ENCODE measurements at places on chromosomes 3 and 15.

- DNase-seq = peak; percentile 31
These were observed 93.2 kb downstream of the DGKG start for GRCh38 chr3:186268616-186269448.

DNA sequence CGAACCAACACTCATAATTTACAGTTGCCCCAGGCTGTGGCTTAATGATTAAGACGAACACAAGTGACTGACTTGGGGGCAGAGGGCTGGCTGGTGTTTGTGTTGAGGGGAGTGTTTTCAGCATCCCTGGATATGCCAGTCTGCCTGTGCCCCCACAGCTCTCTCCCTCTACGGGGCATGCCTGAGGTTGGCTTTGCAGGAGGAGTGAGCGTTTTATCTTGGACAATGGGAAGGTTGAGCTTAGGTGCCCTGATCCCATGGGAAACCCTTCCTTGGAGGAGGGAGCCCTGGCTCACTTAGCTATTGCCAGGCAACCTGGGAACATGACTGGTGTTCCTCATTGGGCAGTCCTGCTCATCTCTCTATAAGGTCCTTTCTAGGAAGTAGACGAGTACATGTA, 17.6 kb downstream of the FAM107A start:
- DNase-seq = no peak

- peak; percentile 72 for DNase-seq
These were observed 154.4 kb upstream of the SGO1 start for GRCh38 chr3:20340324-20340928.

- DNase-seq = no peak
These were observed 18.2 kb downstream of the PTPN23 start for GRCh38 chr3:47399016-47399415.

DNA sequence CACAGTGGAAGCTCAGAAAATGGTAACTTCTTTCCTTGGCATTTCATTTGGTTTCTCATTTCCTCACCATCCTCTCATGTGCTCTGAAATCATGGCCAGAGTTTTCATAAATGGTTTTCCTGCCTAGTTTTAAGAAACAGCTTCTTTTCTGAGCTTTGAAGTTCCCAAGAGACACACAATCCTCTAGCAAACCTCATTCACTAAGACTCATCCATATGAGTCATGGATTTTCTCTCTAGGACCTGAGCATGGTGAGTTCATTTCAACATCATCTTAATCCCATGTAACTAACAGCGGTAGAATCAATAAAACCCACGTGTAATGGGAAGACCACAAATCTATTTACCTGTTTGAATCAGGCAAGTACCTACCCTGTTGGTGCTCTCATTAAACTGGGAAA, 274.5 kb upstream of the LRTM1 start:
- peak; percentile 93 for DNase-seq

DNA sequence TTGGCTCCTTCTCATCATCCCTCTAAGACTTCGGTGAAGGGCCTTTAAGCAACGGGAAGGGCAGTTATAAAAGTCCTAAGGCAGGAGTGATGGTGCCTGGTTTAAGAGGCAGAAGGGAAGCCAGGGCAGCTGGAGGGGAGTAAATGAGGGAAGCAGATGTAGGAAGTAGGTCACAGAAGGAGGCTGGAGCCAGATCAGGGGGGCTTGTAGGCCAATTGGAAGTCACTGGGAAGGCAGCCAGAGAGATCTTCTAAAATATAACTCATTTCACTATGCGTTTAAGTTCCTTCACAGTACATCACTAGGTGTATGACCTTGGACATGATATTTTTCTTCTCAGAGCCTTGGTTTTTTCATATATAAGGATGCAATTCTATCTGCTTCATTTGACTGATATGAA, 94.7 kb downstream of the MYH15 start:
- DNase-seq = no peak

- peak; percentile 54 for DNase-seq
These were observed 689.9 kb downstream of the TUSC7 start for GRCh38 chr3:117399311-117400078.

DNA sequence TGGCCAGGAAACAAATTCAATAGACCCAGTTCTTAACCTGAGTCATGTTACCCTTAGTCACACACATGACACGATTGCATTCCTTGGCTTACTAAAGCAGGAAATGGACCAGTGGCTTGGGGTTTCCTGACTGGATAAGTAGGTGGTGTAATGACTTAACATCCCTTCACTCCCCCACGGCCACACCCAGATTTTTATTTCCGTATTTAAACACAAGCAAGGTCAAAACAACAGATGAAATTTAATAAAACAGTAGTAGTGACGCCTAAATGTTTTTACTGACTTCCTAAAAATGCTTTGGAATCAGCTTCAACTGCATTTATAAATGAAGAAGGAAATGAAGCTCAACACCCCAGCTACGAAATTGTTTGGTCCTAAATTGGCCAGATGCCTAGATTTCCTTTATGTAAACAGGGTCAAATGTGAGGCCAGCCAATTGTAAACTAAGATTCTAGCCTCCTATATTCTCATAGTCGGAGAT, 324.3 kb downstream of the CHST2 start:
- peak; percentile 94 for DNase-seq

DNA sequence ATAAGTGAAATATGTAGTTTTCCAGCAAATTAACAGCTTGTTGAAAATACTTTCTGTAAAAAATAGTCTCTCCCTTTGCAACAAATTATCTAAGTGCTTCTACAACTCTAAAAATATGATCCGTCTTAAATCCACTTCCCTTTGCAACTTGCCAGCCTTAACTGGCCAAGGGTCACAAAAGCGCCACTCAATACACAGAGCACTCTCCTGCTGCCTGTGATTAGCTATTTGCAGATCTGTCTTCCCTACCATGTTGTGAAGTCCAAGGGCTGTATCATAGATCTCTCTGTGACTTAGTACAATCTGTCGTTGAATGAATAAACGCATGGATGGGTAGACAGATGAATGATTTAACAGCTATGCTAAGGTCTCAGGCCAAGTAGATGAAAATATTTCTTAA, 76.2 kb downstream of the ITGB5 start:
- DNase-seq = no peak

GRCh38 chr3:21792176-21792575, 41.2 kb upstream of the ZNF385D start:
- DNase-seq = no peak

DNA sequence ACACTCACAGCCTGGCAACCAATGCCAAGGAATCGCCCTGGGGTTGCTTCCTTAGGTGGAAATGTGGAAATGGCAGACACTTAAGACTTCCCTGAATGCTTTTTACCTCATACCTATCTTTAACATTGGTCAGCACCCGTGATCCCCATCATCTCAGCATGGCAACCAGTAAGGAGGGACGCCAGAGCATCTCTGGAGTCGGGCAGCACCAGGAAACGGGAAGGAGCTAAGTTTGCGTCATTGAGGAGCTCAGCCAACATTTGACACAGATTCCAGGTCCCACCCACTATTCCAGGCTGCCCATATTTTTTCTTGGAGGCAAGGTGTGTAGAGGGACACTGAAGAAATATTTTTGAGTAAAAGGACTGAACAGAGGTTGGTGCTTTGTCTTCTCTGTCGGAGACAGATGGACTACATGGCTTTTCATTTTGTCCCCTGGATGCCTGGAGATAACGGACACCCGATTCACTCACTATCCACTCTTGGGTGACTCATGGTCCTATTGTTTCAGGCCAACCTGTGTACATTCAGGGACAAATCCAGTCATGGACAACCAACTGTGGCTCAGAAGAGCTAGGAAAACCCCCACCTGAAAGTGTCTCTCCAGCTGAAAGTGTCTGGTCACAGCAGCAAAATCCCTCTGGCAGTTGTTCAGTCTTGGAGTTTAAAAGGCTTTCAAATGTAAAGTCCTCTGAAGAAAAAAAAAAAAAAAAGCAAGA, 70.4 kb upstream of the OXTR start:
- no peak for DNase-seq

DNA sequence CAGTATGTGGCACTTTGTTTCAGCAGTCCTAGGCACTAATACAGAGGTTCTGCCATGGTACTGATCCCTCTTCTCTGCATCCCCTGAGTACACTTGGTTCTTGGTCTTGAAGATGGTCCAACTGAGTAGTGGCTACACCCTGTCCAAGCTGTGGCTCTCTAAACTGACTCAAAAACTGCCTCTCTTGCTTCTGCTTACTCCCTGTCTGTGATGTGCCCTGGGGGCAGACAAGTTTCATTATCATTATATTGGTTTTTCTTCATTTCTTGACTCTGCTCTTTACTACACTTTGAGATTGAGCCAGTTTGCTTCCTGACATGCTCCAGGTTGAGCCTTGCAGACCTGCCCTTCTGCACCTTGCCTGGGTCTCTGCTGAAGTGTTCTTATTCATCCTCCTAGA, 18.9 kb upstream of the ST3GAL6 start:
- no peak for DNase-seq

DNA sequence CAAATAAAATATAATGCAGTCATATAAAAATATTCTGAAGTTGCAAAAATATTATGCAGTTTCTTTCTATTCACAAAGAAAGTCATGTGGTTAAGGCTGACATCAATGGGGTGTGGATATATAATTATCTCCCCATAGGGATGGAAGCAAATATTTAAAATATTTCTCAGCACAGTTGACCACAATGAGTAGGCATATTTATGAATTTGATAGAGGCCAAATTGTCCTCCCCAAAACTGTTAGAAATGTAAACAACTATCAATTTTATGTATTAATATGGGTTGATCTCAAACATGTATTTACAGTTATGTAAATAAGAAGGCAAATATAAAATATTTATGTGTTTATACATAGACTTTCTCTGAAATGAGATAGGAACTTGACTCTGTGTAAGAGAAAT, 246.0 kb upstream of the CBLB start:
- DNase-seq = peak; percentile 71

GRCh38 chr15:53693729-53694475, 65.6 kb downstream of the WDR72 start:
- no peak for DNase-seq

DNA sequence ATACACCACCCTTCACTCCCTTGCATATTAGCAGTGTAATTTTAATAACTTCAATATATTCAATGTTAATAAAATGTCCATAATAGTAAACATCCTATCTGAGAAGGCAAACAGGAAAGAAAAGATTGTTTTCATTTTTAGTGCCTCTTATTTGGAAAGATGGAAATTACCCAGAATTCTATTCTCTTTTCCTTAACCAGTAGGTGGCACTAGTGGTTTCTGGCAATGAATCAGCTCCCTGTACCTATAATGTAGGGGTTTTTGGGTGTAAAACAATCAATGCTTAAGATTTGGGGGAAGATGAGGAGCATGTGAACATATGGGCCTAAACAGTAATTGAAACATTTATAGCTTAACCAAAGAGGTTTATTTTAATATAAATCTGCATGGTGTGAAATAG, 5.7 kb upstream of the SEMA6D start:
- peak; percentile 28 for DNase-seq

DNA sequence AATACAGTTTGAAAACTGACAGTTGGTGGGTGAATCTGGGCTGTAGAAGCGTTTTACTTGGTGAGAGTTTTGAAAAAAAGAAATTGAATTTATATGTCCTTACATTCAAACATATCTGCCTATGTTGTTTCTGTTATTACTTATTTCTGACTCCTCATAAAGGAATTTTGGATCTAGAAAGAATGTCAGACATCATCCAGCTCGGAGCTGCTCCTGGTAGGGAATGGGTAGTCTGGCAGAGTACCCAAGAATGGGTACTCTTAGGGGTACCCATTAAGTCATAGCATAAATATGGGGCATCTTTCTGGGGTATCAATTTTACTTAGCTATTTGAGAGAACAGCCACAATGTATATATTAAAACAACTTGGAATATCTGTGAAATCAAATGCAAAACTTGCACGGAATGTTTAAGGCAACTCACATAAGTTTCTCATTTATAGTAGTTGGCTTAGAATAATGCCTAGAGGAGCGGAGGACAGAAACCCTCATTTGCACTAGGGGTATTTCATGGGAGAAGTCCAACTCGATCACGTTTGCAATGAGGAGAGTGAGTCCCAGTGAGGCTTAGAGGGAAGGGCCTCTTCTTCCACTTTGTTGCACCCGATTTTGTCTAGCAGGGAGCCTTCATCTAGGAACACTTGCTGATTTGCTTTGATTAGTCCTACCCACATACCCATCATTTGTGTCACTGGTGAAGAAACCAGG, 2.4 kb upstream of the LARP6 start:
- DNase-seq = peak; percentile 82

DNA sequence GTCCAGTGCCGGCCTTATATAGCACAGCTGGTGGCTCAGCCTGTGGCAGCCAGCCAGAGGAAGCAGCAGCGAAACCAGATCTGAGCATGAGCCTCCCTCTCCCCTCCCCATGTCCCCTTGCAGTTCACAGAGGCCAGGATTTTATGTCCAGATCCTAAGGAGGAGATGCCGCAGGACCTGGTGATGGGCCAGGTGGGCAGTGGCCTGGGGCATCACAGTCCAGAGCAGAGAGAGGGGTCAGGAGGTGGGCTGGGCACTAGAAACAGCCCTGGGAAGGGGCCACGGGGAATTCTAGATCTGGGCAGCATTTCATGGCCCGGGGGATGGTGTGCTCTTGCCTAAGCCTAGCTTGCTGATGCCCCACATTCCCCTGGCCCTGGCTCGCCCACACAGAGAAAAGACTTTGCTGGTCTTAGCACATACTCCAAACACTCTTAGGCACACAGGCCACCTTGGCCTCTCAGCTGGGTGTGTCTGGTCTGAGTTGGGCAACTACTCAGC, 259 bp upstream of the CILP start:
- DNase-seq = peak; percentile 53

- DNase-seq = no peak
These were observed 173.1 kb downstream of the TBC1D2B start for GRCh38 chr15:77904436-77904821.

GRCh38 chr15:38470816-38471215, 16.9 kb downstream of the FAM98B start:
- no peak for DNase-seq

DNA sequence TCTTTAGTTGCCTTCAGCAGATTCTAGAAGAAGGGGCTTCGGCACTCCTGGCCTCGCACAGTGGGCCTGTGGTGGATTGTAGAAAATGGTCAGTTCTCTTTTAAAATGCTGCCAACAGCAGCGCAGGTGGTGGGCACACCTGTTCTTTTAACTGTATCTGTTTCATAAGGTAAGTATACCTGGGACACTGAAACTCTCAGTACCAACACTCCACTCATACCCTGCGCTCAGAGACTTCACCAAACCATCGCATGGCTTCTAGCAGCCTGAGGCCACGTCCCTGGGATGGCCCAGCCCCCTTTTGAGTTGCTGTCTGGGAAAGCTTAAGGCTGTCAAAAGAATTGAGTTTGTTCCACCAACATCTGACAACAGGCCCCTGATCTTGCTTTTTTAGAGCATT, 56.7 kb upstream of the MCF2L2 start:
- DNase-seq = no peak

DNA sequence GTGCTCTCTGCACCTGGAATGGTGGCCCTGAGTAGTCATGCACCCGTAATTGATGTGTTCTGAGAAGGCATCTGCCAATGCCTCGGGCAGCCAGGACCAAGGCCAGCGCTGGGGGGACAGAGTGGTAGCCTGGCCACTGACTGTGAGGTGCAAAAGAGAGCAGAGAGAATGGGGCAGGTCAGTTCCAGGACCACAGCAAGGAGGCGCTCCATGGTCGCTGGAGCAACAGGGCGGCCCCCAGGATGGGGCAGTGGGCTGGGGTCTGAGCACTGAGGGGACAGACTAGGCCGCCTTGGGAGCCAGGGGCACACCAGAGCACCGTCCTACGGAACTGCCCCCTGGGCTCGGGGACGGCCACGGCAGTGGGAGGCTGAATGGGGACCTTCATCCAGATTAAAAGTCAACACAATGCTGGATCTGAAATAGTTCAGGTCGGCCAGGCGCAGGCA, 48.3 kb upstream of the IQSEC1 start:
- no peak for DNase-seq

GRCh38 chr15:93432474-93432873, 343.5 kb upstream of the RGMA start:
- no peak for DNase-seq

Measured in fibroblast of skin of abdomen (primary cell).